ENCODE measurements at places on chromosomes 1 and 21.

- DNase-seq = no peak
Observed at GRCh38 chr1:97123717-97124431, 402.3 kb downstream of the PTBP2 start.

GRCh38 chr1:63693944-63694571 is 79.8 kb upstream of the ROR1 start:
- DNase-seq = no peak

GRCh38 chr21:46120301-46121285 is 22.7 kb downstream of the COL6A2 start:
- no peak for DNase-seq

DNA sequence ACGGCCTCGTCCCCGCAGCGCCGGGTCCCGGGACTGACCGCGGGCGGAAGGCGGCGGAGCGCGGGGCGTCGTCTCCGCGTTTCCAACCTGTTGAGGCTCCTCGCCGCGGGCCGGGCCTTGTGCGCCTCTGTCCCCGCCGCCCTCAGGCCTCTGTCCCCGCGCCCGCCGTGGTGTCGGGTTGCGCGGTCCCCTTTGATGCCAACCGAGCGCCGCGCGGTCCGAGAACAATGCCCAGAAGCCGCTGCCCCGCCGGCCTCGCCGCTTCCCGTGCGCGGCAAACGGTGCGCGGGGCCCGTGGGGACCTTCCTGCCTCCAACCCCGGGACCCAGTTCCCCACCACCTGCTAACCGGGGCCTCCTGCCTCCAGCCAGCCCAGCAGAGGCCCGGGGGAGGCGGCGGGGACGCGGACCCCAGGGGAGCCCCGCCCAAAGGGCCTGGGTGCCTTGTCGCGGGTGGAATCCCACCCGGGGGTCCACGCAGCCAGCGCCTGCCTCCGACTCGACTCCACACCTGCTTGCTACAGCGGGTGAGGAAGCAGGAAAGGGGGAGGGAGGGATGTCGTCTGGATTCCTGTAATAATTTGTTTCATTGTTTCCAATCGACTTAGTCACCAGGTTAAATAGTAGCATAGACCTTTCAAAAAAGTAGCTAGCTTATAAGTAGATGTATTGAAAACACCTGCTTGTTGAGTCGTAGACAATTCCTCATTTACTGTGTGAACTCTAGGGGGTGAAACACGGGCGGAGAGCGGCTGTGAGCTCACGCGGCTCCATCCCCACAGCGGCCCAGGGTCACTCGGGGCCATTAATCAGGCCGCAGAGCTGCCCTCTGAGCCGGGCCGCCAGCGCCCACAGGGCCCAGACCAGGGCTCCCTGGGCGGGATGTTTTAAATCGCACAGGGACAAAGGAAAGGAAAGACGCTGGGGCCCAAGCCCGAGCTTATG is 1.1 kb downstream of the COL18A1 start:
- DNase-seq = no peak

- DNase-seq = no peak
Observed at GRCh38 chr1:156076609-156077429, 5.4 kb downstream of the MEX3A start.

GRCh38 chr1:241834733-241835377 is 13.1 kb upstream of the EXO1 start:
- DNase-seq = no peak

DNA sequence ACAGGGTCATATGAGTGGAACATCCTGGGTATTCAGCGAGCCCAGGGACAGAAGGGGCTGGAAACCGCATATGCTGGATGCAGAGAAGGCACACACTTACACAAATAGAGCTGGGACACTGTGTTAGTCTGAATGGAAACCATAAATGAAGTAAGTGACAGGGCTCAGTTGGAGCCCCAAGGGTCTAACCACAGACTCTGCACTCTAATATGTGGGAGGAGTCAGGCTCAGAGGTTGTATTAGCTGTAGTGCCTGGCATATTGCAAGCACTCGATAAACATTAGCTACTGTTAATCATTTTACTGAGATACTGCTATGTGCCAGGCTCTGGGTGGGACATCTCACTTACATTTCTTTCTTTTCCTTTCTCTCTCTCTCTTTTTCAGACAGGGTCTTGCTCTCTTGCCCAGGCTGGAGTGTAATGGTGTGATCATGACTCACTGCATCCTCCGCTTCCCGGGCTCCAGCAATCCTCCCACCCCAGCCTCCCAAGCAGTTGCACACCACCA is 6.5 kb upstream of the OLIG1 start:
- no peak for DNase-seq

- DNase-seq = no peak
Observed at GRCh38 chr1:6260961-6261614, at the start of gene GPR153. TSS of gene GPR153 (minus strand) at chr1:6261098. CDS start at chr1:6254905, 6,193 bp downstream.

- DNase-seq = peak; percentile 87
Observed at GRCh38 chr1:235866205-235866912, at the start of gene LYST. TSS of gene LYST (minus strand) at chr1:235866906. CDS start at chr1:235830417, 36,489 bp downstream.

DNA sequence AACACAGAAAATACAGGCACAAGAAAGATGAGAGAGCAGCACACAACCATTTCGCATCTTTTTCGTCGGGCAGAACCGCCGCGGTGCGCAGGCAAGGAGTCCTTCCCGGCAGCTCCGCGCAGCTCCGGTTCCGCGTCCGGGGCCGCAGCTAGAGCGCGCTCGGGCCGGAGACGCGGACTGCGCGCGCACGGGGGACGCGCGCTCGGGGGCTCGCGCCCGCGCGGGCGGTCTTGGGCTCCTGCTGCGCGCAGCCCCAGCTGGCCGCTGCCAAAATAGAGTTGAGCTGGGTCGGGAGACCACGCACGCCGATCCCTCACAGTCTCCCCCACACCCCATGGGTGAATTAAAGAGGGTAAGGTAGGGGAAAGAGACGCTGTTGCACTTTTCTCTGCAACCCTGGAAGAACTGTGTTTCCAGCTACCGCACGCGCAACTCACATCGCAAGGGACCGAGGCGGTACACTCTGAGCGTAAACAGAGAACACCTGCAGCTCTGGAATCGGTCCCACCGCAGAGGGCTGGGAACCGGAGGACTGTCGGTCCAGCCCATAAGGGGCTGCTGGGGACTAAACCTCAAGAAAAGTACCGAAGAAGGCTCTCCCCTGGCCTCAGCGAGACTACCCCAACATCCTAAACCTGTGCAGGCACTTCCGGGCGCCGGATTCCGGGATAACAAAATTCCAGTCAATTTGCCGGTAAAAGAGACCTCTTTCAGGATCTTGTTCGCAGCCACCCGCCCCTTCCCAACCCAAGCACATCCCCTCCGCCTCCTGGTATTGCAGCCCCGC is 1.7 kb downstream of the NR5A2 start:
- no peak for DNase-seq

DNA sequence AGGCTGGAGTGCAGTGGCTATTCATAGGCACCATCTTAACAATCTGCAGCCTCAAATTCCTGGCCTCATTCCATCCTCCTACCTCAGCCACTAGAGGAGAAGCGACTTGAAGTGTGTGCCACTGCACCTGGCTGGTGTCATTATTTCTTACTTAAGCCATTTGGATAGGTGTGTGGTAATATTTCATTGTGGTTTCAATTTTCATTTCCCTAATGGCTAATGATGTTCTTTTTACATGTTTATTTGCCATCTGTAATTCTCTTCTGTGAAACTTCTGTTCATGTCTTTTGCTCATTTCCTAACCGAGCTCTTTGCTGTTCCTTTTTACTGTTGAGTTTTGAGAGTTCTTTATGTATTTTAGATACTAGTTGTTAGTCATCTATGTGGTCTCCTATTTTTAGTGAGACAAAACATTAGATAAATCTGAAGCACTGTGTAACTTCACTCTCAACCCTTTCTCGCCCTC is 66.8 kb downstream of the SLC27A3 start:
- no peak for DNase-seq

DNA sequence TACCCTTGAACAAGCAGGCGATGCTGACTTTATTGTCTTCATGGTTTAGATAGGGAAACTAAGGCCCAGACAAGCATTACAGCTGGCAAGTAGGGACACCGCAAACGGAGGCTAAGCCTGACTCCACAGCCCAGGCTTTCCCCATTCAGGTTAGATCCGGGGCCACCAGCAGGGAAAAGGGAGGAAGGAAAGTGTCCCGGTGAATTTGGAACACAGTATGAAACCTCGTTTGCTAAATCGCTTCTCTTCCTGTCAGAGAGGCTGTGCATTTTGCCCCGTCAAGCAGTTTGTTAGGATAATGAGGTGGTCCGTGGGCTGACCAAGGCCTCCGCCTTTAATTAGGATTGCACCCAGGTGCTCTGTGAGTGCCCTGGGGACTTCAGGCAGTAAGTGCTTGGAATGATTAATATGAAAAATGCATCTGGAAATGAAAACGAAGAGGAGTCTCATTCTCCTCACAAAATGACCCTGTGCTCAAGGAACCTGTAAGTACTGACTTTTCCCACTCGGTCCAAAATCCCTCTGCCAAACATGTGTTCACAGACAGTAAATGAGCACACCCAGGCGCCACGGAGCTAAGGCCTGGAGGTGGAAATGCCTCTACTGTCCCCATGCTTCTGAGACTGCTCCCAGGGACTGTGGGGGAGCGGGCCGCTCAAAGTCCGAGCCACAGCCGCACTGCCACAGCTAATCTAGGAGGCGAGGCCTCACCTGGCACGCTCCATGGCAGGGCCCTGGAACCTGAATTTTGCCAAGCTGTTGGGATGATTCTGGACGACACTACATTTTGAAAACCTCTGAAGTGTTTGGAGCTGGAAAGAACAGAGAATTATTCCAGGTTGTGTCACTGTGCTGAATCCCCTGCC is 234.1 kb downstream of the SDCCAG8 start:
- no peak for DNase-seq

- DNase-seq = no peak
Observed at GRCh38 chr1:170415710-170416372, 116.1 kb upstream of the GORAB start.

DNA sequence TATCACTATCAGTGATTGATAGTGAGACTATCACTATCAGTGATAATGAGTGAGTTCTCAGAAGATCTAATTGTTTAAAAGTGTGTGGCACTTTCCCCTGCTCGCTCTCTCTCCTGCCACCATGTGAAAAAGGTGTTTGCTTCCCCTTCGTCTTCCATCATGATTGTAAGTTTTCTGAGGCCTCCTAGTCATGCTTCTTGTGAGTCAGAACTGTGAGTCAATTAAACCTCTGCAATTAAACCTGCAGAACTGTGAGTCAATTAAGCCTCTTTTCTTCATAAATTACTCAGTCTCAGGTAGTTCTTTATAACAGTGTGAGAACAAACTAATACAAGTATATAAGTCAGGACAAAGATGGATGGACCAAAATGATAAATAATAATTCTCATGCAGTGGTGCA is 7.0 kb upstream of the IL23R start:
- no peak for DNase-seq

DNA sequence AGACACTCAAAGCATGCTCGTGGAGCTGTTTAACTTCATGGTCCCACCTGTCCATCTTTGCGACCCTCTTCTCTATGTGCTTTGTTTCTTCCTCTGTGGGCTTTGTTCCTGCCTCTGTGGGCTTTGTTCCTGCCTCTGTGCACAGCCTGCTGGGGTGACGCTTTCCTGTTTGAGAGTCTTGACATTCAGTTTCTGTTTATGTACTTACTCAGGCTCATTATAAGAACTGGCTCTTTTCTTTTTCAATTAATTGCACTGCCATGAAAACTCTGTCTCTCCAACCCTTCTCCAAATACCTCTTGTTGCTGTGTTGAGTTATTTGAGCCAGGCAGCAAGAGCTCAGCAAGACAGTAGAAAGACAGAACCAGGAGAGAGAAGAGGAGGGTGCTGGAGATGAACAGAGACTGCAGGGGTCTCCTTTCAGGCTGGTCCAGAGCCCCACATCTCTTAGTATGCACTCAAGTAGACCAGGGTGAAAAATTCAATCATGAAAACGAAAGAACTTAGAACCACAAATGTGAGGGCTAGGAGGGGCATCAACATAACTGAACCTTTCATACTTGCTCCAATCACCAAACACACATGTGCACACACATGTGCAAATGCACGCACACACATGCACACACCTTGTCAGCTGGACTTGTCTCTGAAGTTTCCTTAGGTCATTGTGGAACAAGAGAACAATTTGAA is 88.3 kb upstream of the SGIP1 start:
- DNase-seq = peak; percentile 59

Data from KG1 (cell line).